ENCODE measurements at places on chromosomes 12 and 14.

- DNase-seq: no peak
These were observed 55.6 kb downstream of the HMGA2 start for GRCh38 chr12:65879878-65880277.

DNA sequence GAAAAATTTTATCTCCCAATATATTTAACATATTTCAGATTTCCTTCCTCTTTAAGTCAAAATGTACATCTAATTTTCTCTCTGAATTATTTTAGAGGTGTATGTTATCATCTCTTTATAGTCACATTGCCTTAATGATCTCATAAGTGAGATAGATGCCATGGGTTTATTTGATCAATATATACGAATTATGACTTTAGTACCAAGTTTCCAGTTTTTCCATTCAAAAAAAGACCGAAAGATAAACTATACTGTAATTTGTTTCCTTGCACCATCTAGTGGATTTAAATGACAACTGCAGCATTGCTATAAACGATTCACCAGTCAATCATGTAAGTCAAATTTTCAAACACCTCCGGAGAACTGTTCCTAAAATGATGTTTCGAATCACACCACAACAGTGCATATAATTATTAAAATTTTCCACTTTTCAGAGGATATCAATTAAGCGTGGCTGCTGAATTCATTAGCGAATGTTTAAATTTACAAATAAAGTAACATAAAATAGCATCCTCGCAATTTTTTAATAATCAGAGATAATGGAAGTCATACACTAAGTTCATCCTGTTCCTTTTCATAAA, 419 bp upstream of the ATXN7L3B start:
- peak; percentile 37 for DNase-seq

DNA sequence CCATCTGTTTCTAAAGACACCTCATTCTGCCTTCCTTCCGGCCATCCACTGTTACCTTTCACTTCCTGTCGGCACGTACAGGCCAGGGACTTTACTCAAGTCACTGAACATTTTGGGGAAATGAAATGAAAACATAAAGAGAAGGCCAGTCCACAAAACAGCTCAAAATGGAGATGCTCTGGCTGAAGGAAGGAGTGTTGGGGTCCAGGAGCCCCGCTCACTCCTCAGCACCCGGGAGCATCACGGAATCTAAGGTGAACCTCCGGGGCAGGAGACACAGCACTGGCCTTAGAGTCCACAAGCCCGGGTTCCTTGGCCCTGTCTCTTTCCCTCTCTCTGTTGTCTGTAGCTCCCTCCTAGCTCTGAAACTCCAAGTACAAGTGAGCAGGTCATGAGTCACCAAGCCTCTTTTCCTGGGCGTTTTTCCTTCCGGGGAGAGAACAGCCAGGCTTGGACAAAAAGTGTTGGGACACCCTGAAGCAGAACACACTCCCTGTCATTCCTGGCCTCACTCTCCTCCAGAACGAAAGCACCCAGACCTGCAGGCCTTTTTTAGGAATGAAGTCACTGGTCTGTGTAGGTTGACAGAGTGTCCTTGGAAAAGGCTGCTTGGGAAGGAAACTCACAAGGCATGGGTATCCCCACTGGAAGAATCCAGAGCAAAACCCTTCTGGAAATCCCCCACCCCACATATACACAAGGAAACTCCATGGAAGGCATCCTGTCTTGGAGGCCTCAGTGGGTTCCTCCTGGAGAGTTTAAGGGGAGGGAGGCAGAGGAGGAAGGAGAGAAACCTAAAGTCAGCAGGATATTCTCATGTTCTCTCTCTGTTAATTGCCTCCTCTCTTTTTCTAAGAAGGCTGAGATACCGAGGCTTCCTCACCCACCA, 245.3 kb downstream of the ZFP36L1 start:
- no peak for DNase-seq

DNA sequence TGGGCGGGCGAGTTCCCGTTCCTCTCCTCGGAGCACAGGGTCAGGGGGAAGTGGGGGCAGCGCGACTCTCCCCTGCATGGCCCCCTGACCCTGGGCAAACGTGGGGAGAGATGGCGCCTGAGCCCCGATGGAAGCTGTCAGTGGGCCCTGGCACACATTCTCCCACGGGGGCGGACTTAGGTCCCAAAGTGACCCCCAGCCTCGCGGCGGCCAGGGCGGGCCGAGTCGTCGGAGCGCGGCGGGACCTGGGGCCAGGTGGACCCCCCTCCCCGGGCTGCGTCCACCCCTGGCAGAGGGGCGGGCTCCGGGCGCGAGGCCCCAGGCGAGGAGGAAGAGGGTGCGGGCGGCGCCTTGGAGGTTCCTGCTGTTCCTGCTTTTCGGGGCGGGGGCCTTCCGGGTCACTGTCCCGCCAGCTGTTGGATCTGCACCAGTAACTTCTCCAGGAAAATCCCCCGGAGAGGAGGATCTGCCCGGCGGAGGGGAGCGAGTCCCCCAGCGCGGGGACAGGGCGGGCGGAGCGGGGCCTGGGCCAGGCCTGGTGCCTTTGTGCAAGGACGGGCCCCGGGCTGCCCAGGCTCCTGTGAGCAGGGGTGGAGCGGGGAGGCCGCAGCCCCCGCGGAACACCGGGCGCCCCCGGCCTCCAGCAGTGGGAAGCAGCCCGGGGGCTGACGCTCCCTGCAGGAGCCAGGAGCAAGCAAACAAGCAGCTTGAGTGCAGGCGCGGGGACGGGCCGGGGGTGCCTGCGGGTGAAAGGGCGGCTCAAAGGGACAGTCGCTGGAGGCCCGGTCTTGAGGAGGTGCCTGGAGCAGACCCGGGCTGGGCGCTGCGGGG, 15.3 kb downstream of the TNFAIP2 start:
- no peak for DNase-seq

GRCh38 chr12:82425241-82425640, 66.9 kb downstream of the METTL25 start:
- no peak for DNase-seq

- DNase-seq: no peak
These were observed 31.1 kb downstream of the SSH1 start for GRCh38 chr12:108826101-108826806.

DNA sequence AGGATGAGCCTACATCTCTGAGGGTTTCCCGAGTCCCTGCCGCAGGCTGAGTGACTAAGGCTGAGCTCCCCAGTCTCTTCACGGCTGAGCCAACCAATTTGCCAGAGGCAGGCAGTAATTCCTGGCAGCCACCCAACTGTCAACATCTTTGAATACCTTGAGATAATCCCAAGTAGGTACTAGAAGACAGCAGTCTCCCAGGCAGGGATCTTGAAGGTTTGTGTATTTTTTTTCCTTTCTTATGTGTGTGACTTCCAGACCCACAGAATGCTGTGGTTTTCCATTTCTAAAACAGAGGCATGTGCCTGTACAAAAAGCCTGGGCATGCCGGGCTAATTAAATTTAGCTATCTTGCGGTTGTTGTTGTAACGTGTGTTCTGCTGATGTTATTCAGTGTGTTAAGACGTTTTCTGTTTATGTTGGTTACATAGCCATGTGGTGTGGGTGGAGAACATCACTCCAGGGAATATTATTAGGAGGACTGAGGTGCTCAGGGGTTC, 155.5 kb downstream of the ANO2 start:
- DNase-seq: no peak

DNA sequence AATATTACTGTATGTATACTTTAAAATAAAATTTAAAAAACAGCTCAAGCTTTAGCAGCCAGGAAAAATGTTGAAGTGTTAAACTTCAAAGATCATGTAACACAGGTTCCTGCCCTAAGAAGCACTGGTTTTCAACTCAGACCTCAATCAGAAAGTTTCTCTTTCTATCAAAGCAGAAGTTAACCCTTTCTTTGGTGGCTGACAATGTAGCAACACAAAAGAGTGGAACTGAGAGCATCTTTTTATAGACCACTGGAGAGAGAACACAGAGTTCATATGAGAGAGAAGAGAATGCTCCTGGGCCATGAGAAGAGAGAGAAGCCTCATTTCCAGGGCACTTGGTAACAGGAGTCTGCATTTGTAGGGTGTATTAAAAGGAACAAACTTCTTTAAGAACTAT, 42.2 kb upstream of the KTN1 start:
- DNase-seq: no peak

GRCh38 chr12:32440120-32440865, 40.9 kb downstream of the FGD4 start:
- no peak for DNase-seq

- no peak for DNase-seq
These were observed 1.2 kb downstream of the ITGA5 start for GRCh38 chr12:54417712-54418440.

GRCh38 chr14:52110441-52111086, 41.7 kb upstream of the NID2 start:
- DNase-seq: no peak

DNA sequence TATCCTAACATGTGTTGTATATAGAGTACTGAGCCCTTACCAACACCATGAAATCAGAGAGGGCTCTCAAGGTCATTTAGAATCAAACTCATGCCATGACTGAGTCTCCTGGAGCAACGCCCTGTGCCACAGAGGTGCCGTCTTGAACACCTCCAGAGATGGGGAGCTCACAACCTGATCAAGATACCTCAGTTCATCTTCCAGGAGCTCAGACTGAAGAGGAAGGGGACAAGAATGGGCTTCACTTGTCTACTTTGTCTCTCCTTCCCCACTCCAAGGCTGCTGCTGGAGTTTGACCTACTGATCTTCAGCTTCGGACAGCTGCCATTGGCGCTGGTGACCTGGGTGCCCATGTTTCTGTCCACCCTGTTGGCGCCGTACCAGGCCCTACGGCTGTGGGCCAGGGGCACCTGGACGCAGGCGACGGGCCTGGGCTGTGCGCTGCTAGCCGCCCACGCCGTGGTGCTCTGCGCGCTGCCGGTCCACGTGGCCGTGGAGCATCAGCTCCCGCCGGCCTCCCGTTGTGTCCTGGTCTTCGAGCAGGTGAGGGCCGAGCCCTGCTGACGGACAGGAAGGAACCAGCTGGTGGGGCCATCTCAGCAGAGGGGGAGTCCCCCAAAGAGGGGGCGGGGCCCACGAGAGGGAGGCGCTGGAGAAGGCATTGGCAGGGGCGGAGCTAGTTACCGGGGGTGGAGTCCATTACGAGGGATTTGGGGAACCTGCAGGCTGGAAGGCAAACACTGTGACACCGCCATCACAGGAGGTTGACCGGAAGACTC, 12.0 kb downstream of the SOAT2 start:
- no peak for DNase-seq

GRCh38 chr12:6266541-6266966, 43.9 kb upstream of the PLEKHG6 start:
- DNase-seq: peak; percentile 3

DNA sequence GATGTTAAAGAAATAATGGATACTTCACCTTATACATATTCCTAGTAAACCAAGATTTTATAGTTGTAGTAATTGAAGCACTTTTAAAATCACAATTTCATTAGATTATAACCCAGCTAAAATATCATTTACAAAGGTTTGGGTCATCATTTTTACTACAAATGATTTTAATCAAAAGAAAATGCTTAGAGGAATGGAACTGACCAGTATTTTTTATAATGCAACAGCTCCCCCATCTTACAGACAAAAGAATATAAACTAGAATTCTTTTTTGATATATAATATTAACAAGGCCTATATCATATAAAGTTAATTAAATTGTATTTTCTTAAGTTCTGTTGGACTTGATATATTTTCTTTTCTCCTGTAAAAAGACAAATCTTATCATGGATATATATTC, 20.4 kb upstream of the LRFN5 start:
- no peak for DNase-seq

DNA sequence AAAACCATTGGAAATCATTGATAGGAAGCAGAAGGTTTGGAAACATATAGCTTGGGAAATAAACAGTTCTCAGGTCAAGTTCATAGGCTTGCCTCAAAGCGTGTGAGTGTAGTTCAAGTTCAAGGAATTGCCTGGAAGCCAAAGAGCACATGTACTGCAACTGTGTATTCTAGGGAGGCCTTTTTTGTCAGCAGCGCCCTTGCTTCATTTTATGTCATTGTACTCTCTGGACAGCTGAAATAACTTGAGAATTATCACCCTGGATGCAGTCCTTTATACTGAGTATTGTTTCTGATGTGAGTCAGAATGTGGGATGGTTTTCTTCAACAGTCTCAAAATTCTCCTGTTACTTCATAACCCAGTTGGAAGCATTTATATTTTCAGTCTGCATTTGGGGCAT, 16.0 kb upstream of the EVL start:
- DNase-seq: no peak

- DNase-seq: no peak
These were observed 25.8 kb downstream of the CHFR start for GRCh38 chr12:132861558-132861957.

DNA sequence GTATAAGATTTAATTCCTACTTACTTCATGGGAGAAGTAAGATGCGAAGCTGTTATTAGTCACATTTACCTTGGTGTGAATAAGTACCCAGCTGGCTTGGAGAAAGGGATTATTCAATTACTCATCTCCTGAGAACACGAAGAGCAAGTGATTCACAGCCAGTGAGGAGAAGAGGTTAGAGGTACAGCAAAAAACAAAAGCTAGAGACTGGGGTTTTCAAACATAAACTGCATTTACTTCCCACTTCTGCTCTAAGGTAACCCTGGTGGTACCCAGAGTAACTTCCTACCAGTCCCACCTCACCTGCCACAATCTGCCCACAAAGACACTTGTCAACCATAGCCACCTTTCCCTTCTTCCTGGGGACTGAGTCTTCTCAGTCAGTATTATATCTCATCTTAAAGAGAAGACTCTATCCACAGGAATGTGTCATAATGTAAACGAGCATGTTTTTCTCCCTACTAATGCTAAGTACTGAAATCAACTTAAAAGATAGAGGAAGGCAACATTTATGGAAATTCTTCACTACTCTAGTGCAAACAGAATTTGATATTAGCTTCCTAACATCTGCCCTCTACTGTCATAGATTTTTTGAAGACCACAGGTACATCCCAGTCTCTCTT, 6.0 kb upstream of the IL22 start:
- no peak for DNase-seq

GRCh38 chr14:68896132-68896531, 83.0 kb downstream of the ACTN1 start:
- no peak for DNase-seq

- DNase-seq: no peak
These were observed 55.1 kb downstream of the PRIMA1 start for GRCh38 chr14:93733231-93733630.

DNA sequence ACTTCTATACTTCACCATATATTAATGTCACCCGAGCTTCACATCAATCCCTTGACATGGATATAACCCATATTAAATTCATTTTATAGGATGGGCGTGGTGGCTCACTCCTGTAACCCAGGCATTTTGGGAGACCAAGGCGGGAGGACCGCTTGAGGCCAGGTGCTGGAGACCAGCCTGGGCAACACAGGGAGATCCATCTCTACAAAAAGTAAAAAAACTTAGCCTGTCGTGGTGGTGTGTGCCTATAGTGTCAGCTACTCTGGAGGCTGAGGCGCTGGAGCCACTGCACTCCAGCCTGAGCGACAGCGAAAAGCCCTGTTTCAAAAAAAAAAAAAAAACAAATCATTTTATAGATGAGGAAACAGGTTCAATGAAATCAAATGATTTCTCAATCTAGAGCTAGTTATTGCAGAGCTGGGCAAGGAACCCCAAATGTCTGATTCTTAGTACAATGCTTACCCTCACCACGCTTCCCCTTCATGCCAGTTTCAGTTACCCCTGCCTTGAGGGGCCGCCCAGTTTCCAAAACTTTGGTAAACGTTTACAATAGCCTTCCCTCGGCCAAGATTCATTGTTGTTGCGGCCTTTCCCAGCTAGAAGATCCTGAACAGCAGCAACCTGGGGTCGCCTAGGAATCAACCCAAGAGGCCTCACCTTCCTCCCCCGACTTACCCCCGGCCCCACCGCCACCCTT, 751 bp downstream of the PSMB5 start:
- DNase-seq: no peak

GRCh38 chr14:78790271-78790670, 620.1 kb downstream of the NRXN3 start:
- DNase-seq: no peak

- DNase-seq: no peak
These were observed 399.1 kb downstream of the GXYLT1 start for GRCh38 chr12:41745593-41745992.

All from NCI-H1092 (cell line).